Motor neuron (in vitro differentiated cells): ENCODE measurements at places on chromosomes 3 and 15. TPM values are rescaled to one million over a fixed set of nuclear protein-coding genes. Genes with fewer than 3 reads are reported as not detected.

Gene GRM7
- 0.21 and 0.45 TPM in 2 replicates for total RNA-seq

Gene TMEM87A
- 34.0 and 34.9 TPM in 2 replicates for total RNA-seq

Gene SLC22A14
- 0.41 and 0.55 TPM in 2 replicates for total RNA-seq

DNA sequence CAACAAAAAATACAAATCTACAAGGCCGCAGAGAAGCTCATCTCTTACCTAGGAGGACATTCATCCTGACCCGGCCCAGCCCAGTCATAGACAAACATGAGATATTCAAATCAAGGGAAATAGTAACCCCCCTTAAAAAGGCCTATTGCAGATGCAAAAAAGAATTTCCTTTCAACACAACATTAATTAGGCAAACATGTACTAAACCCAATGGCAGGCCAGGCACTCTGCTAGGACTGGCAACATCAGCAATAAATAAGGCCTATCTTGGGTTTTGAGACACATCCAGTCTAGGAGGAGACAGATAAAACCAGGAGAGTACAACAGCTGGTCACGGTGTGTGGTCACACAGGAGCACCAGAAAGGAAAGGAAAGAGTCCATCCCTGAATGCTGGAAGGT is 61.4 kb downstream of the ADCY5 start:
- ATAC-seq: no peak

- peak; percentile 91 for ATAC-seq
These were observed at the start of gene RASA2 for GRCh38 chr3:141486746-141487520. Gene RASA2, plus strand, starts transcription at chr3:141487027. Its CDS starts 57 bp downstream, at chr3:141487084.
